Endodermal cell (in vitro differentiated cells): ENCODE measurements at places on chromosomes 11 and 22. TPM values are rescaled to one million over a fixed set of nuclear protein-coding genes. Genes with fewer than 3 reads are reported as not detected.

- H3K4me1 ChIP-seq, result peaks cover 3% of the 10 kb centered on the region
- no peaks in the 10 kb centered on the region for H3K36me3 ChIP-seq
- DNase-seq, result peak; percentile 26
Measured at GRCh38 chr22:46033256-46034200, 56.6 kb upstream of the WNT7B start.

GRCh38 chr11:66546368-66546965, at the start of gene ACTN3:
Gene ACTN3, plus strand, starts transcription at chr11:66546903. Its CDS starts 35 bp downstream, at chr11:66546938.
- peak within 1 kb of the TSS; percentile 91 for H3K4me3 ChIP-seq
- no peaks in the 10 kb centered on the region for H3K36me3 ChIP-seq
- peak within 1 kb of the TSS; percentile 50 for H3K27ac ChIP-seq
- H3K27me3 ChIP-seq, result no peaks in the 10 kb centered on the region
- DNase-seq, result peak; percentile 86

DNA sequence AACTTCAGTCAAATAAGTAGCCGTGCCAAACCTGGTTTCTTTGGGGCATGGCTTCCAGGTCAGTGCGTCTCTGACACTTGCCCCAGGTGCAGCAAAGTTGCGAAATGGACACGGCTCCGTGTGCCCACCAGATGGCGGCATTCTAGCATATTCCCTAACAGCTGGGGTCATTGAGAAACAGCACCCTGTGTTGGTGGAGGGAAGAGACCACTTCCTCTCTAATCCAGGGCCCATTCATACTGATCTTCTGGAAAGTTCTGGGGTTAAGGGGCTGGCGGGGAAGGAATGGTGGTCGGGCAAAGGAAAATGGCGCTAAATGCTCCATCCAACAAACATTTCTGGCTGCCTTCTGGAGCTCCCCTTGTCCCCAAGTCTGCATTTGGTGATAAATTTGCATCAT, 141.2 kb upstream of the TIMP3 start:
- H3K27me3 ChIP-seq, result no peaks in the 10 kb centered on the region
- H3K36me3 ChIP-seq, result no peaks in the 10 kb centered on the region
- no peak overlapping the region for H3K4me3 ChIP-seq
- no peak overlapping the region for H3K27ac ChIP-seq
- H3K4me1 ChIP-seq, result no peaks in the 10 kb centered on the region

- H3K4me3 ChIP-seq, result no peak overlapping the region
- H3K27ac ChIP-seq, result no peak overlapping the region
- H3K4me1 ChIP-seq, result peaks cover 3% of the 10 kb centered on the region
- no peak for DNase-seq
Measured at GRCh38 chr11:46105926-46106325, 15.3 kb downstream of the PHF21A start.

DNA sequence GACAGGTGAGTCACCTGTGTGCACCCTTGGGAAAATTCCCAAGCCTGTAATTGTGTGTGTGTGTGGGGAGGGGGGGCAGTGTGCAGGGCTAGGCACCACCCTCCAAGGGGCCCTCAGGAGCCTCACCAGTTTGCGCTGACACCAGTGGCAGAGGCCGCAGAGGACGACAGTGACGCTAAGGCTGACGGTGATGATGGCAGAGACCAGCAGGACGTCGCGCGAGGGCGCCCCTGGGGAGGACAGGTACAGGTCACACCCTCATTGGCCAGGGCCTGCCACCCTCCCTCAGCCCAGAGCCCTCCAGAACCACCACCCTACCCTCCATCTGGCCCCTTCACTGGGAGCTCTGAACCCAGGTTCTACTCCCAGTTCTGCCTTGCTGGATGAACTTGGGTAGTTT, 24.9 kb downstream of the SYT7 start:
- no peak for DNase-seq
- no peak overlapping the region for H3K27ac ChIP-seq
- peaks cover 57% of the 10 kb centered on the region for H3K27me3 ChIP-seq
- no peaks in the 10 kb centered on the region for H3K4me1 ChIP-seq
- no peaks in the 10 kb centered on the region for H3K36me3 ChIP-seq

GRCh38 chr11:100525635-100526034, 161.5 kb upstream of the ARHGAP42 start:
- no peaks in the 10 kb centered on the region for H3K27me3 ChIP-seq
- no peak overlapping the region for H3K4me3 ChIP-seq
- no peaks in the 10 kb centered on the region for H3K4me1 ChIP-seq

DNA sequence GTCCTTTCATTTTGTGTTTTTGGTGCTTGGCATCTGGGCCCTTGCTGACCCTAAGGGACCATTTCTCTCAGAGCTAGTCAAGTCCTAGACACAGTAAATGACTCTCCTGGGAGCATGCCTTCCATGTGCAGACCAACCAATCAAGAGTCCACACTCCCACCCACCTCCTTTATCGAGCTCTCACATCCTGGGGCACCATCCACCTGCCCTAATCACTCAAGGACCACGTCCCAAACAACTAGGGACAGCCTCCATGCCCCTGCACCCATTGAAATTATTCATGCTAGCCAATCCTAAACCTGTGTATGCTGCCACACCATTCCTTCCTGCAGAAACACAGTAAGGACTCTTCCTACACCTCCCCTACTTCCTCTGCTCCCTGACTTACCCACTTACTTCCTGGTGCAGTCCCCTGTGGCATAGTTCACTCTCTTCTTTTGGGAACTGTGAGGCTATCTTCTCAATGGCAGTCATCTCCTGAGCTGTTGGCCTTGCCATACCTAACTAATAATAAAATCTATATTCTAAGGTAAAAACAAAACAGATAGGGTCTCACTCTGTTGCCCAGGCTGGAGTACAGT, 6.4 kb upstream of the SAA2 start:
- H3K4me1 ChIP-seq, result no peaks in the 10 kb centered on the region
- DNase-seq, result peak; percentile 14
- H3K27ac ChIP-seq, result no peak overlapping the region
- no peak overlapping the region for H3K4me3 ChIP-seq
- no peaks in the 10 kb centered on the region for H3K36me3 ChIP-seq
- no peaks in the 10 kb centered on the region for H3K27me3 ChIP-seq

APOA1 gene
- 61.9 to 122 TPM (median 120 TPM) in 3 replicates for total RNA-seq

NELL1 gene
- total RNA-seq, result 0.09 and 0.54 TPM in 2 replicates

SLC22A9 gene
- total RNA-seq, result not detected in 2 replicates

TSKU gene
- total RNA-seq, result 122 and 130 TPM in 2 replicates
